NCI-H524 treated with DMSO at 0.1 percent for 48 hours (cell line): ENCODE measurements at places on chromosomes 13 and 19.

DNA sequence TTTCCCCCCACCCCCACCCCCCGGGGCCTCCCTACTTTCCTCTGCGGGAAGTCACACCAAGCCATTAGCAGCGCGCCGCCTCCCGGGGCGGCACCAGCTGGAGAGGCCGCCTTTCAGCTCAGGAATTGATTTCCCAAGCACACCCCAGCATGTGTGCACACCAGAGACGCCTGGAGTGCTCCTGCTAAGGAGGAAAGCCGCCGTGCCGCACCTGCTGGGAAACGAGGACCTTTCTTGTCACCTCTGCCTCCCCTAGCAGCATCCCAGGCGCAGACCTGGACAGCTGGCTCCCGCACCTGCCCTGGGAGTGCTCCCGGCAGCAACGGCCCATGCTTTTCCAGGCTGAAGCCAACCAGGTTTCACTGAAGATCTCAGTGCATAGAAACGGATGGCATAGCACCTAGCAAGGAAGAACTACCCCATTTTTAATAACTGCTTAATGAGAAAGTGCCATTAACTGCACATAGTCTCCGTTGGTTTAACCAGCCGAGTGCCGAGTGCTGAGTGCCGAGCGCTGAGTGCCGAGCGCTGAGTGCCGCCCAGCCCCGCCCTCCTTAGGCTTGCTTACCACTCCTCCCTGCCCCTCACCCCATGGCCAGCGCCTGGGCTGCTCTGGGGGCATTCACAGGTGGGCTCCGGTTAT, 165.0 kb downstream of the USP12 start:
- DNase-seq = peak; percentile 92

DNA sequence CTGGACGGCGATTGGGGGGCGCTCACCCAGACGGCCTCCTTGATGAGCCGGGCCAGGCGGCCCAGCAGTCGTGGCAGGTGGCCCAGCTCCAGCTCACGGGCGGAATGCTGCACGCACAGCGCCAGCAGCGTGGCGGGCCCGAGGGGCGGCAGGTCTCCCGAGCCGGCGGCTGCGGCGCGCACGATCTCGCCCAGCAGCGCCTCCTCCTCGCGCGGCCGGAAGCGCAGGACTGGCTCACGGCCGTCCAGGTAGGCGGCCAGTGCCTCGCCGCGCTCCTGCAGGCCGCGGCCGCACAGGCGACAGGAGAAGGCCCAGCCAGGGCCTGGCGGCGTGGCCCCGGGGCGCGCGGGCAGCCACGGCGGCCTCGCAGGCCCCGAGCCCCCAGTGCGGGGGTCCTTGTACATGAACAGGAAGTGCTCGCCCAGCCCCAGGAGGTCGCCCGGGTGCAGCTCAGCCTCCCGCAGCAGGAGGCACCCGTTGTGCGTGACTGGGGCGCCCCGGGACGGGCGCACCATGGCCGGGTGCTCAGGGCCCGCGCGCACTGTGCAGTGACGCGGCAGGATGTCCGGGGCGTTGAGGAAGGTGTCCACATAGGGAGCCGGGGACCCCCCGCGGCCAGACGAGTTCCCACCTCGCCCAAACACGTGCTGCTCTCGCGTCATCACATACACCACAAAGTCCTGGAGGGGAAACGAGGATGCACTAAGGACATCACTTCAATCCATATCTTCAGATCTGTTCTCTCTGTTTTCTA, 9.6 kb upstream of the MAMSTR start:
- no peak for DNase-seq

GRCh38 chr13:32021785-32022184, 9.8 kb upstream of the FRY start:
- no peak for DNase-seq

- no peak for DNase-seq
These were observed 127.7 kb upstream of the EDNRB start for GRCh38 chr13:78046331-78046730.

GRCh38 chr19:1856698-1857603, 6.4 kb downstream of the KLF16 start:
- DNase-seq = no peak

DNA sequence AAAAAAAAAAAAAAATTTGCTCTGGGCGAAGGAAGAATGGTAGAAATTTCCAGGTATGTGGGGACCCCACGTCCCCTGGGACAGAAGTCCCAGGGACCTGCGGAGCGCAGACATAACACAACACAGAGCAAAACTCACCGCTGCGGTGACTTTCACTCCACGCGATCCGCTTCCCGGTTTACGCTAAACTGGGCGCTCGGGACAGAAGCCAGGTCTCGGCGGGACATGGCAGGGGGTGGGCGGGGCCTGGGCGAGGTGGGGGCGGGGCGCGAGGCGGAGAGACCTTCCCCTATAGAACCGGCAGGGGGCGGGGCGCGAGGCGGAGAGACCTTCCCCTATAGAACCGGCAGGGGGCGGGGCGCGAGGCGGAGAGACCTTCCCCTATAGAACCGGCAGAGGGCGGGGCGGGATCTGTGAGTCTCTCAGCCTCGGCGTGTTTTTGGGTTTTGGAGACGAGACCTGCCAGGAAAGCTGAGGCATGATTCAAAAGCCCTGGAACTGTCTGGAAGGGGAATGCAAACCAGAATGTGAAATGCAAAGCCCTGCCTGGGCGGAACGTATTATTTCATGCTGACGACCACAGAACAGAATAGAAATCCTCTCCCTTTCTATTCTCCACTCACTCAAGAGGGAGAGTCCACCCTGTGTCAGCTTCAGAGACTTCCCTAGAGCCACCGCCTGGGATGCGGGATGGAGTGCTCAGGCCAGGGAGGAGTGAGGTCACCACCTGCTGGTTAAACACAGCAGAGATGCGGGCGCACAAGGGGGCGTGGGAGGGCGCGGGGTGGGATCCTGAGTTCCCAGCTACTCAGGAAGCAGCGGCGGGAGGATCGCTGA, 20.2 kb upstream of the ERVV-1 start:
- no peak for DNase-seq

GRCh38 chr19:10338940-10339339, 484 bp downstream of the ICAM3 start:
- no peak for DNase-seq

GRCh38 chr13:31105020-31105795, 56.5 kb downstream of the HSPH1 start:
- no peak for DNase-seq

DNA sequence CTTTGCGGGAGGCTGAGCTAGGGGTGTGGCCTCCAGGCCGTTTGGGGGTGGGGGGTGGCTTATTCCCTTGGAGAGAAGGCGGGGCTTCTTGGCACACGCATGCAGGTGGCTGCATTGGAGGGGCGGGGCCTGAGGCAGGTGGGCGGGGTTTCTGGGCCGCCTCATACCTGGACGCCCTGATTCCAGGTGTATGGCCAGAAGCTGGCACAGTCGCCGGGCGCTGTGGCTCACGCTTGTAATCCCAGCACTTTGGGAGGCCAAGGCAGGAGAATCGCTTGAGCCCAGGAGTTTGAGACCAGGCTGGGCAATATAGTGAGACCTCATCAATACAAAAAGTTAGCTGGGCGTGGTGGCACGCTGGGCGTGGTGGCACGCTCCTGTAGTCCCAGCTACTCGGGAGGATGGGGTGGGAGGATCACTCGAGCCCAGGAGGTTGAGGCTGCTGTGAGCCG, 7.8 kb downstream of the ABCA7 start:
- DNase-seq = no peak

DNA sequence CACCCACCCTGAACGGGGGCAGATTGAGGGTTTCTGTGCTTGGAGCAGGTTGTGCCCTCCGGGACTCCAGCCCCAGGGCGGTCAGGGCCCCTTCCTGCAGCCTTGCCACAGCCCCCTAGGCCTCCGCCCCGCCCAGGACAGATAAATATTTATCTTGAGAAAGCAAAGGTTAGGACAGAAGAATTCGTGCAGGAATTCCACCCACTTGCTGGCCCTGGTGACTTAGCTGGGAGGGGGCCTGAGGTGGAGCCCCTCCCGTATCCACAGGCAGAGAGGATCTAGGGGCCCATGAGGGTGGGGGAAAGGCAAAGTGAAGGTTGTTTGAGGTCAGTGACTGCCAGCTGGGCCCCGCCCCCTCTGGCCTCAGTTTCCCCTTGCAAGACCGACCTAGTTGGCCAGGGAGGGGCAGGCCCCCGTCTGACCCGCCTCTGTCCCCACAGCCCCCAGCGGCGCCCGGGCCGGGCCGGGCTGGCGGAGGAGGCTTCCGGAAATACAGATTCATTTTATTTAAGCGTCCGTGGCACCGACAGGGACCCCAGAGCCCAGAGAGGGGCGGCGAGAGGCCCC, 5.2 kb downstream of the MIDN start:
- DNase-seq = no peak

GRCh38 chr19:12983542-12984142, 11.6 kb upstream of the NFIX start:
- DNase-seq = no peak

DNA sequence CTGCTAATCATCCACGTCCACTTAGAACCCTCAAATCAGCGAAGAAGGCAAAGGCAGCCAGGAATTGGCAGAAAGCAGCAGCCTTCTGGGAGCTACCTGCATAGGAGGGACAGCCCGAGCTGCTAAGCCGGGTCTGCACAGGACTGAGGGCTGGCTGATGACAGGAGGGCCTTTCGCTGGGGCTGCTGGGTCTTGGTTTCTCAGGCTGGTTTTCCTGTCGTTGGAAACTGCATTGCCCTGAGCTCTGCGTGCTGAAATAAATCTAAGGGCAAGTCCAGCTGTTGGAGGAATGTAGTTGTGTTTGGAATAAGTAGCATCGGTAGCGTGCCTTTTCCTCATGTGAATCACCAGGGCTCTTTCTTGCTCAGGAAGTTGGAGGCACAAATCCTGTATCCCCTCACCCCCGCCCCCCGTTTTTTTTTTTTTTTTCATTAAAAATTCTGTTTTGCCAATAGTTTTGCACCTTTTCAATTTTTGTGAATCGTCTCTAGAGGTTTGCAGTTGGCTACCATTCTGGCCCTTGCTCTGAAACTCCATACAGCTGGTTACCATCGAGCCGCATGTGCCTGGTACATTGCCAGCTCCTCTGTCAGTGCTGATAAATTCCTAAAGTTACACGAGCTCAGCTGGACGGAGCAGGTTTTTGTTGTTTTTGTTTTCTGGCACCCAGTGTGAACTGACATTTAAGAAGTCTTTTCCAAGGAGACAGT, 193.9 kb upstream of the RNF113B start:
- no peak for DNase-seq
